ENCODE measurements at places on chromosomes 1 and 21. TPM values are rescaled to one million over a fixed set of nuclear protein-coding genes. Genes with fewer than 3 reads are reported as not detected.

HTR6 gene
- total RNA-seq, result not detected

USP33 gene
- total RNA-seq, result 96.2 TPM

RCAN3 gene
- 33.1 TPM for total RNA-seq

CFHR2 gene
- not detected for total RNA-seq

Measured in thyroid gland (tissue), 4 donors.